T-helper 1 cell (primary cell): ENCODE measurements at places on chromosomes 4 and X.

DNA sequence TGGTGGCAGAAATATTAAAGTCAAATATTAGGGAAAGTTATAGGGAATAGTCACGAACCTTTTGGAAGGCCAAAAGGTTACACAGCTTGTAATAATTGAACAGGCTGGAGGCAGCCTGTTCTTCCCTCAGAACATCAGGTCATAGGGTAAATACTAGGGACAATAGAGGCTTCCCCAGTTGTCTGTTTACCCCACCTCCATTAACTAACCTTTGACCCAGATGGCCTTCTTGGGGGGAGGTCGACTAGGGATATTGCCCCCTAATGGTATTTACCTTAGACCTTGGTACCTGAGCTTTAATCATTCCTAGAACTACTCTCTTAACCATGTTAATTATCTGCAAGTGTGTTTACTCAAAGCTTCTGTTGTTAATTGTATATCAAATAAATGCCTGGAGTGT is 26.0 kb downstream of the C4orf17 start:
- DNase-seq, result no peak

DNA sequence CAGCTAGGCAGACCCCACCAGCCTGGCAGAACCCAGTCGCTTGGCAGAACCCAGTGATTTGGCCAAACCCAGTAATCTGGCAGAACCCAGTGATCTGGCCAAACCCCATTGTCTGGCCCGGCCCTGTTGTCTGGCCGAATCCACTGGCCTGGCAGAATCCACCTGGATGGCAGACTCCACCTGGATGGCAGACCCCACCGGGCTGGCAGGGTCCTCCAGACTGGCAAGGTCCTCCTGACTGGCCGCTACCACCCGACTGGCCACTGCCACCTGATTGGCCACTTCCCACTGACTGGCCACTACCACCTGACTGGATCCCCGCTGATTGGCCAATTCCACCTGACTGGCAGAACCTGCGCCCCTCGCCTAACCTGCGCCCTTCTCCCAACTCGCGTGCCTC is 3.2 kb downstream of the MAGED1 start:
- DNase-seq, result no peak

DNA sequence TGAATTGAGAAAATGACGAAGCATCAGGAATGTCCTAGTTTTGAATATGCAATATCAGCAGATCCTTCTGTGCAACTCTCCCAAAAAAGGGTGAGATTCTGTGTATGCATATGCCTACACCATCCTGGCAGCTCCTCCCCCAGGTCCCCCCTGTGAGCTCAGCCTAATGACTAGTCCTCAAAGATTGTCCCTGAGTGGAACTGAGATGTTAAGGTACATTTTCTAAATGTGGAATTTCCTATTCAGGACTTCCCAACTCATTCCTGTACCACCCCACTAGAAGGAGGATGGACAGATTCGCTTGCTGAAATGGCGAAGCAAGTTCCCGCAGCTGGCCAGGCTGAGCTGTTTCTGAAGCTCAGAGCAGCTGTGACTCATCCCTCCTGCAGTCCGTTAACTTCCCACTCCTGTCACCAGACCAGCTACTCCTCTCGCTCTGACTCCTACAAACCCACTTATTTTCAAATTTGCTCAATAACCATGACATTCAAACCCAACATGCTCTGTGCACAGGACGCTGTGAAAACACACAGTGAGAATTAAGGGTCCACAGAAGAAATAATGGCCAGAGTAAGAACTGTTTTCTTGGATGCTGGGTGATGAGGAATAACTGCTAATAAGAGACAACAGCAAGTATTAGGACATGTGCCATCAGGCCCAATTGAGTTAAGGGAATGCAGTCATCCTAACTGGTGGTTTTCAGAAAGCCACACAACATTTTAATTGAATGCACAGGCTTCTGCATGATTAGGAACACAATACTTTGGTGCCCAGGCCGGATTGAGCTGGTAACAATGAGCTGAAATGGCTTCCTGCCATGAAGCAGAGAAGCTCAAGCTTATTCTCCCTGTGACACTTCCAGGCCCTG is 40.0 kb upstream of the IRF2 start:
- no peak for DNase-seq

- DNase-seq, result no peak
These were observed 10.2 kb downstream of the SOD3 start for GRCh38 chr4:24805566-24805965.

DNA sequence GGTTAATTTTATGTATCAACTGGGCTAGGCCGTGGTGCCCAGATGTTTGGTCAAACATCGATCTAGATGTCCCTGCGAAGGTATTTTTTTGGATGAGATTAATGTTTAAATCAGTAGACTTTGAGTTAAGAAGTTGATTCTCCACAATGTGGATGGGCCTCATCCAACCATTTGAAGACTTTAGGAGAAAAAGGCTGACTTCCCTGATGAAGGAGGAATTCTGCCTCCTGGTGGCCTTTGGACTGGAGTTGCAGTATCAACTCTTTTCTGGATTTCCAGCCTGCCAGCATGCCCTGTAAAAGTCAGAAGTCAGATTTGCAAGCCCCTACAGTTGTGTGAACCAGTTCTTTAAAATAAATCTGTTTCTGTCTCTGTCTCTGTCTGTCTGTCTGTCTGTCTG is 91.4 kb downstream of the STK32B start:
- no peak for DNase-seq

GRCh38 chr4:48360285-48361011 is 19.1 kb downstream of the SLAIN2 start:
- DNase-seq, result no peak

DNA sequence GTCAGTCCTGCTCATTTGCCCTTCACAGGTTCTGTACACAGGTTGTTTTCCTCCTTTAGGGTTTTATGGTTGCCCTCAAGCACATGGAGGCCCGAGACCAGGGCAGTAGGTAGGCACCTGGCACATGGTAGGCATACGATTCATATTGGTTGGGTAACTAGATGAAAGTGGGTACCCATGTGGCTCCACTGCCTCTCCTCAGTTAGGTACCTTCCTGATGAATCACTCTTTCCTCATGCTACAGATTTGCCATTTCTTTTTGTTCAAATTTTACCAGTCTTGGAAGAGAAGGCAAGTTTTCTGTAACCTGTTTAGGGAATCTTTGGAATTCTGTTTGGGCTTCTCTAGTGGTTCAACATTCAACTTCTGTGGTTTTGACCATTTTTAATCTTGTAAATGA is 121.3 kb downstream of the FHIP1A start:
- no peak for DNase-seq

GRCh38 chr4:53040851-53041250 is 178.7 kb downstream of the RASL11B start:
- no peak for DNase-seq
